NCI-H524 treated with DMSO at 0.1 percent for 48 hours (cell line): ENCODE measurements at places on chromosomes 2 and 18.
A peak's percentile ranks its signal among the peaks of the same experiment; 100 is the strongest.

GRCh38 chr2:8652774-8653426, 29.0 kb upstream of the ID2 start:
- no peak for DNase-seq

- no peak for DNase-seq
Observed at GRCh38 chr2:239717706-239718105, 307.4 kb downstream of the NDUFA10 start.

GRCh38 chr2:74646834-74647482, 1.2 kb downstream of the M1AP start:
- no peak for DNase-seq

DNA sequence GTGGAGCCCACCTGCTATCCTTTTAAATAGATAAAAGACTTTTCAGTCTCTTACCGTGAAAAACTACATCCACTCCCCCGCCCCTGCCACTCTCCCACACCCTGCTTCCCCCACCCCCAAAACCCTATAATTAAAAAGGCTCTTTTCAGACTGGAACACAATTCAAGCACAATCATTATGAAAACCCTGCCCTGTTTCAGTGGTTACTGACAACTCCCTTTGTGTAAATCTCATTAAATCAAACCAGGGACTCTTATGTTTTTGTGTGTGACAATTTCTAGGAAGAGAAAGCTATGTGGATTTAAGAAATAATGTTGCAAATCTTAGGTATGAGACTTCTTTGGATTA, 21.0 kb upstream of the ZNF532 start:
- no peak for DNase-seq

- no peak for DNase-seq
Observed at GRCh38 chr2:156300337-156300736, 32.2 kb downstream of the NR4A2 start.

- DNase-seq, result no peak
Observed at GRCh38 chr2:172200495-172201085, 97.9 kb upstream of the DLX2 start.

DNA sequence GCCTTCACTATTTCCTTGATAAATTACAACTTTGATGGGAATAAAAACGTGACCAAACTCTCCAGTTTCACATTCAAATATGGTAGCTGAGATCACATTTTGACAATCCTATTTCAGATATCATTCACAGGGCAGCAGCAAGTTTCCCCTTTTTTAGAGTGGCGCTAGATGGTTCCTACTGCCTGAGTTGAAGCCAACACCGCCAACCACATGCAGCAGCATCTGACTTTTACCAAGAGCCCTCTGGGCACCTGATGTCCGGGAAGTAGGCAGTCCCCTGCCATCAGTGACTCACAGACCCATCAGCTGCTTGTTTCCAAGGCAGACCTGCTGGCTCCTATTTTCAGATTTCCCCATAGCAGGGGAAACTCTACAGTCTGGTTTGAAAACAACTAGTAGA, 4.0 kb upstream of the MREG start:
- DNase-seq, result no peak

DNA sequence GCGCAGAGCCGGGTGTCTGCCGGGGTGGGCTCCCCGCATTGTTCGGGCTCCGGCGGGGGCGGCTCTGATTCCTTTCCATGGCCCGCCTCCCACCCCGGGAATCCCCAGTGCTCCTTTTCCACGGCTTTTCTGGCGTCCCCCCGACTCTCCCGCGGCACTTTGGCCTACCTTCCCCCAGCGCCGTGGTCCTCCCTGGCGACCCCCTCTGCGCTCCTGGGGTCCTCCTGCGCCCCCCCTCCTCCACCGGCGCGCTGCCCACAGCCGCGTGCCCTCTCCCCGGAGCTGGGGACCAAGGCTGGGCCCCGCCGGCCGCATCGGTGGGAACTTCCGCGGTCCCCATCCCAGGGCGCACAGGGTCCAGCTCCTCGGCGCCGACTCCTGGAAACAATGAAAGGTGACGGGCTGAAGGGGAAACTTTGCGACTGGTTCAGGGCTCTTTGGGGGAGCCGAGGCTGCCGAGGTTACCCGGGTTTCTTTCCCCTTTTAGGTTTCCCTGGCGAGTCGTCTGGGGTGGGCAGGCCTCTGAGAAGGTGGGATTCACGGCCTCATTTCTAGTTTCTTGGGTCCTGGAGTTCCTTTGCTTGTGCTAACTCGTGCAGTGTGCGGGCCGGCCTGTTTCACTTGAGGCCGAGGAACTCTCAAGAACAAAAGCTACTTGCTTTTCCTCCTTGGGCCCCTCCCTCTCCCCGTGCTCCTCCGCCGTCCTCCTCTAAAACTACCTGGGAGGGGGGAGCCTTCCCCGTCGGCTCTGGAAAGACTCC, 2.2 kb downstream of the TGIF1 start:
- DNase-seq, result no peak

GRCh38 chr2:238790833-238791230, 57.1 kb upstream of the TWIST2 start:
- DNase-seq, result no peak

- no peak for DNase-seq
Observed at GRCh38 chr2:35172687-35173086, 1182.9 kb upstream of the CRIM1 start.

DNA sequence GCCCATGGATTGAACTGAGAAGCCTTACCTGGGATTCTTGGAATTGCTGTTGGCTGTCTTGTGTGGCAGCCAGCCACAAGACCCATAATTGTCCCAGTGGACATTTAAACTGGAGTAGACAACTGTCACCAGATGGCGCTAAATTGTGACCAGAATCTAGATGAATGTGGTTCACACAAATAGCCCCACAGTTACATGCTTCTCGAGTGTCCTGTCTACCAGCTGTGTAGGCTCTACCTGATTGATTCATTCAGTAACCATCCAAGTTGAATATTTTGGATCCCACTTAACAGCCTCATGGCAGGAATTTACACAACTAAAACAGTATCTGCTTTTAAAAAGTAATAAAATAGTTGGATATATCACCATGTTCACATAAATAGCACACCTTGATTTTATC, 73.2 kb downstream of the MAP4K4 start:
- DNase-seq, result peak; percentile 63

DNA sequence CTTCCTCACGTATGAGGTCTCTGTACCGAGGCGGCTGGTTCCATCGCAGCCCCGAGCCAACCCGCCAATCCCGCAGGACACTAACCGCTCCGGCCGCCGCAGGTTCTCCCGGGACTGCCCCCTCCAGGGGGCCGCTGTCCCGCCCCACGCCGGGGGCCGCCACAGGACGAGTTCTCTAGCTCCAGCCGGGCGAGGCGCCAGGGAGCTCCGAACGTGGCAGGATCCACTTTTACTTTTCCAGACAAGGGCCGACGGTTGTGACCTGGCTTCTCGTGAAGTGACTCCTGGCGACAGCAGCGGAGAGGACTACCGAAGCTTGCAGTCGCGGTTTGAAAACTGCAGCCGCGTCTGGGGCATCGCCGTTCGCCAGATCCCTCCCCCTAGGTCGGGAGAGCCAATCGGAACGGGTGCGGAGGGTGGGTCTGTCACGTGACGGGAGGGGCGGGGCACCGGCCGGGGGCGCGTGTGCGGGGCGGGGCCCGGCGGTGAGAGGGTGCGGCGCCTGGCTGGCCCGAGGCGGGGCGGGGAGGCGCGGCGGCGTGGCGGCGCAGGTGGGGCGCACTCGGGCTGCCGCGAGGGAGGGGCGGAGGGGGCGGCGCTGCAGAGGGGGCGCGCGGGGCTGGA, at the start of gene STK17B:
Gene STK17B, minus strand, starts transcription at position 331 of the 624 bp plus-strand sequence. CDS start 8,195 bp downstream, outside the sequence.
- DNase-seq, result peak; percentile 58
